Brain pericyte (primary cell): ENCODE measurements at places on chromosomes 13 and 19.

- DNase-seq, result no peak
Observed at GRCh38 chr13:52812941-52813340, 35.5 kb downstream of the PCDH8 start.

DNA sequence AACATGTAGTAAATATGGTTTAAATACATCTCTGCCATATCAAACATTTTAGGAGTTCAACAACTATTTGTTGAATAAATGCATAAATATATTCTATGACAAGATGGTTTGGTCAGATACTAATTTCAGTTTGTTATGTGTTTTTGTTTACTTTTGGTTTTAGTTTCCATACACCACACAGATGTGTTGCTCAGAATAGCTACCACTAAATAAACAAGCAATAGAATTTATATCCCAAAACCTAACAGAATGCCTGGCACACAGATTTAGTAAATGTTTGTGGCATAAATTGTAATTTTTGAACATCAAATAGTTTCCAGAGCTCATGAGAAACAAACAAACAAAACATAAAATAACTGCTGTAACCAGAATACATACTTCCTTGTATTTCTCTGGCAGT lies 126.8 kb upstream of the ATXN8OS start:
- no peak for DNase-seq

DNA sequence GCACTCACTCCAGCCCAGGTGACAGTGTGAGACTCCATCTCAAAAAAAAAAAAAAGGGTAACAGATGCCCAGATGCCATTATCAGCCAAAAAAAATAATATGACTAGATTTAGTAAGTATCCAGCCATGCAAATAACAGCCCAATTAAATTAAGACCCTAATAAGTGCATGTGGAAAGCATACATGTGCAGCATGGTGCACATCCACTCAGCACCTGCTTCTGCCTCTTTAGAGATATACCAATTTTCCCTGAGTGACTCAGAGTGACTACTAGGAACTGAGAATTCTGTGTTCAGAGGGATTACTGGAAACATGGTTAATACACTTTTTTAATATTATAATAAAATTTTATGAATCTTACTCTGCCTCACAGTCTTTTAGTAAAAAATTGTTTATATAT lies 29.8 kb upstream of the ZNF675 start:
- DNase-seq, result no peak

GRCh38 chr19:23283925-23284324 lies 33.7 kb upstream of the ZNF724 start:
- no peak for DNase-seq

GRCh38 chr19:5774921-5775320 lies 9.6 kb downstream of the PRR22 start:
- DNase-seq, result no peak

DNA sequence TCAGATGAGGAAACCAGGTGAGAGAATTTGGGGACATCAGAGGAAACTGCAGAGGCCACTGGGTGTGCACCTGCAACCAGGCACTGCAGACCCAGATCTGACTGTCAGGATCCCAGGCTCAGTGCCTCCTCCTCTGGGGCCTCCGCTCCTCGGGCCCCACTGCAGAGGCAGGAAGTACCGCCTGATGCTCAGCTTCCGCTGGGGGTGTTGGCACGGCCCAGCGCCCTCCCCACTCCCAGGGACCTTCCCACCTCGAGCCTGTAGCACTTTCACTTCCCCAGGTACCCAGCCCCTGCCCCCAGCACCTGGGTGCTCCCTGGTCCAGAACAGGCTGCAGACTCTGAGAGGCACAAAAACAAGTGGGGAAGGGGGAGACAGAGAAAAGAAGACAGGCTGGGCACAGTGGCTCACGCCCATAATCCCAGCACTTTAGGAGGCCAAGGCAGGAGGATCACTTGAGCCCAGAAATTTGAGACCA lies 1.4 kb upstream of the CD37 start:
- DNase-seq, result no peak

DNA sequence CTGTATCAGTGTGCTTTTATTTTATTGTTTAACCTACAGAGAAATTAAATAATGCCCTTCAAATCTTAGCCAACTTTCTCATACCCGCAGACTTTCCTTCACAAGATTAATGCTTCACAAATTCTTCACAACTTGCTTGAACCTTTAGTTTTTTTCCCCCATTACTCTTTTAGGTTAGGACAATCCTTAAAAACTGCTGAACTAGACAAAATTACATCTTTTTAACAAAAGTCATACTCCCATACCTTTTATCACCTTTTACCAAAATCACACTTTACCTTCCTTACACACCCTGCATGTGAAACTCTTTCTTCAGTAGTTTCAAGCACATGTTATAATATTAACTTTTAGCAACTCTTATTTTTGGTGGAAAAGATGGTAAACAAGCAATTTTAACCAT lies 58.5 kb downstream of the SCGB2B2 start:
- DNase-seq, result no peak
